Ammon's horn (tissue), 1 donor: ENCODE measurements at places on chromosomes 16 and 17.

- no peak for DNase-seq
These were observed 1.4 kb downstream of the EFCAB13 start for GRCh38 chr17:47325176-47325575.

DNA sequence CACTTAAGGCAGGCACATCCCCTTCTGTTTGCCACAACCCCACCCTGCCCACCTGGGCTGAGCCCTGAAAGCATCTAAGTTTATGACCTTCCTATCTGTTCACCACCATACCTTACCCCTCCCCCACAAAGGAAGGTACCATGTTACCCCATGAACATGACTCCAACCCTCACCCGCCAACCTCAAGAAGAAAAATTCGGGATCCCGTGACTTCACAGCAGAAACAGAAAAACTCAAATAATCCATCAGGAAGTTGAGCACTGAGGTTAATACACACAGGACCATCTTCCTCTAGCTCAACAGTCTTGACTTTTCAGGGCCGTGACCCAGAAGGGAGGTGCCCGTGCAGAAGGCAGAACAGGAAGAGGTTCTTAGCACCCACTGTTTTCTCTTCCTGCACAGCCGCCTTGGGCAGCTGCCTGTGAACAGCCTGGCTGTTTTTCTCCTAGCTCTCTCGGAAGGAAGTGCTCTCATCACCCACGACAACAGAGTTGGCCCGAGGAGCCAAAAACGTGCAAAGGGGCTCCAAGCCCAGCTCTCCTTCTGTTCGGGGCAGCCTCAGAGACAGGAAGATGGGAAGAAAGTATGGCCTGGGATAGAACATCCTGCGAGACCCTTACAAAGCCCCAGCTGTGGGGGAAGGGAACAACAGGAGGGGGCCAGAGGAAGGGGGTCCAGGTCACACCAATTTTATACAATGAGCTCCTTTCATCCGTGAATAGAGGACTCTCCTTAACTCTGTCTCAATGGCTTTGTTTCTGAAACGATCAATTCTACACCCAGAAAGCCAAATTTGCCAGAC is 101.1 kb downstream of the XYLT1 start:
- peak; percentile 75 for DNase-seq

- DNase-seq: no peak
These were observed 121.2 kb downstream of the RPTOR start for GRCh38 chr17:80665792-80666191.

- DNase-seq: no peak
These were observed 15.2 kb downstream of the IL21R start for GRCh38 chr16:27417047-27417671.

GRCh38 chr17:41773190-41773588 is 13.3 kb downstream of the JUP start:
- no peak for DNase-seq

- DNase-seq: peak; percentile 75
These were observed at the start of the genes ABI3 and GNGT2 for GRCh38 chr17:49210158-49211029. ABI3 (plus strand) TSS chr17:49210707; CDS start chr17:49210725, 18 bp downstream. GNGT2 (minus strand) TSS chr17:49210574; CDS start chr17:49207422, 3,152 bp downstream.

GRCh38 chr17:43860927-43861622 is 14.1 kb downstream of the CD300LG start:
- peak; percentile 37 for DNase-seq

GRCh38 chr16:70495425-70496182 is 27.8 kb downstream of the COG4 start:
- DNase-seq: no peak

DNA sequence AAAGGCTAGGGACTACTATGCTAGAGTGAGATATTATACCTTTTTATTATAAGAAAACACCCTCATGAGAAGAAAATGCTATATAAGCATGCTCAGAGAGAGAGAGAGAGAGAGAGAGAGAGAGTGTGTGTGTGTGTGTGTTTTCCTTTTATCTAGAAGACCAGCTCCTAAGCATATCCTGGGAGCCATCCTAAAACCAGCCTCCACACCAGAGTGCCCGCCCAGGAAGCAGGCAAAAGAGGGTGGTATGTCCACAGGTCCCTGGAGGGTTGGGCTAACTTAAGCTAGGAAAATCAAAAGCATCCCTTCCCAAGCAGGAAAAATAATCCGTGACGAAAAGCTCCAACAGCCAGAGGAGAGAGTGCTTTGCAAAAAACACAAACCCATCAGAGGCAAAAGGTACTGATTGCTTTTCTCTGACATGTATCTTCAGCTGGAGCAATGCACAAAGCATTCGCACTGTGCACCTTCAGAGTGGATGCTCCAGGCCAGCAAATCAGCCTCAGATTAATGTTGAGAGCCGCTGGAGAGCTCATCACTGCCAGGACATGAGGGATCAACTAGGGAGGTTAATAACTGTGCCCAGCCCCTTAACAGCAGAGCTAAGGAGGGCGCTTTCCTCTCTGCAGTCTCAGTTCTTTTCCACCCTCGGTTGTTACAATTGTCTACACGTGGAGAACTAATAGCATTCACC is 125.1 kb downstream of the SLC39A11 start:
- DNase-seq: no peak

DNA sequence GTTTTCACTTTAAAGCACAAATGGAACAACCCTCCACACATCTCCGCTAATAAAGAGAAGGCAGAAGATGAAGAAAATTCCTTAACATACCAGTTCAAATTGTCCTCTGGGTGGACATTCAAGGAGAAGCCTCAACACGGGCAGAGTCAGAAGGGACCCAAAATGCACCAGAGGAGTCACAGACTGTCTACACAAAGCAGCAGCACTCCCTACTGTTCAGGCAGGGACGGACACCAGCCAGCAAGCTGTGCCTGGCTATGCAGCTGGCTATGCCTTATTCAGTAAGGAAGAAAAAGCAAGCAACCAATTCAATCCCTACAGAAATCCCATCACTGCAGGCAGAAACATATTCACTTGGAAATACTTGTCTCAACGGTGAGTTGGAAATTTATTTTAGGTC is 8.1 kb downstream of the DNAJC7 start:
- peak; percentile 90 for DNase-seq

GRCh38 chr16:81823111-81823510 is 44.0 kb downstream of the PLCG2 start:
- peak; percentile 61 for DNase-seq

DNA sequence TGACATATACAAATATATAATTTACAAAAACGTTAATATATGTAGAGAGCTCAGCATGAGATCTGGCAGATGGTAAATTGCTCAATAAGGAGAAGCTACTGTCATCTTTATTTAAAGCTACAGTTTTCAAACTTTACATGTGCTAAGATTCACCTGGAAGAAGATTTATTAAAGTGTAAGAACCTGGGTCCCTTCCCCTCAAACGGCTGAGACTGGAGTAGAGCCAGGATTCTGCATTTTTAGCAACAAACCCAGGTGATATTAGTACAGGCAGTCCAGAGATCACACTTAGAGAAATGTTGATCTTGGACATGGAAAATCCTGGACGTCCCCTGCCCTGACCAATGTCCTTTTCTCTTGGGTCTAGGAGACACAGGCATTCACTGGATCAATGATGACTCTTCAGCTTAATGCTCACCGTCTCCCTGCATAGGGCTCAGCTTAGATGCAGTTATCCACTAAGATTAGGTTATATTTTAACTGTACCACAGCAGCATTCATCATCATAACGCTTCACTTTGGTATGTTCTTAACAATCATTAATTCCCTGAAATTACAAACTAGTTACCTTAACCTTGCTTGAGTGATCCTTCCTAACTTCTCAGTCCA is 20.4 kb downstream of the CDR2 start:
- DNase-seq: no peak

GRCh38 chr17:49337884-49338283 is 24.2 kb downstream of the ZNF652 start:
- DNase-seq: no peak

- DNase-seq: no peak
These were observed 526 bp upstream of the BORCS6 start for GRCh38 chr17:8190506-8190905.

- no peak for DNase-seq
These were observed 22.3 kb downstream of the USP10 start for GRCh38 chr16:84722068-84722467.

DNA sequence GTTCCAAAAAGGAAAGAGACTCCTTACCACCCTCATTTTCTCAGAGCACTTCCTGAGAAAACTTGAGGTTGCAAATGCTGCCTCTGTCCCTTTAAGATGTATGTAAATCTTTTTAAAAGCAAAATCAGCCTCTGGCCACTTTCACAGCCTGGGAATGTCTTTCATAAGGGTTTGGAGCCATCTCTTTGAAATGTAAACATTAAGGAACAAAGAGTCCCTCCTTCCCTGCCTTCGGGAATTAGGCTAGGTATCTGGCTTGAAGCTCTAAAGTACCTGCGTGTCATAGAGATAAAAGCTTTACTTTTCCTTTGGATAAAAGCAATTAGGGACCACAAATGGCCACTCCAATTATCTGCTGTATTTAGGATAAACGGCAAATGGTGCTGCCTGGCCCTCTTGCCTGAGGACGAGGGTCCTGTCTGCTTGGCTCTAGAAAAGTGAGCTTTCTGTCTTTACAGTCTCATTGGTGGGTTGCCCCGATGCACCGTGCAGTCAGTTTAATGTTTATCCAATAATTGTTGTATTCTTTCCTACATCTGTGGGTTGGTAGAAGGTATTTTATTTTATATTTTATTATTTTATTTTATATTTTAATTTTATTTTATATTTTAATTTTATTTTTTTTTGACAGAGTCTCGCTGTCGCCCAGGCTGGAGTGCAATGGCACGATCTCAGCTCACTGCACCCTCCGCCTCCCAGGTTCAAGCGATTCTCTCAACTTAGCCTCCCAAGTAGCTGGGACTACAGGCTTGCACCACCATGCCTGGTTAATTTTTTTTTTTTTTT is 23.9 kb downstream of the NLRC3 start:
- DNase-seq: no peak

DNA sequence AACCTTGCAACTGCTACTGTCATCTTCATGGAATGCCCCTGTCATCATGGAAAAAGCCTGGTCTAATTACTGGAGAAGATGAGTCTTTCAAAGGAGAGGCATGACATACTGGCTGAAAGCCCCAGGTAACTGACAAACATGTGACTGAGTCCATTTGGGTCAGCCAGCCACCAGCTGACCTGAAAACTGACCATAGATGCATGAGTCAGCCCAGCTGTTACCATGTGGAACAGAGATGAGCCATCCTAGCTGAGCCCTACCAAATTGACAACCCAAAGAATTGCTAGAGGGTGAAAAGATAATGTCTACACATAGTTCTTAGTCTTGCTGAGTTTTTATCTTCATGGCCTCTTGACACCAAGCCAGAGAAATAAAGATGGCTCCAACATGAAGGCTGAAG is 311.8 kb downstream of the UTP18 start:
- DNase-seq: no peak

DNA sequence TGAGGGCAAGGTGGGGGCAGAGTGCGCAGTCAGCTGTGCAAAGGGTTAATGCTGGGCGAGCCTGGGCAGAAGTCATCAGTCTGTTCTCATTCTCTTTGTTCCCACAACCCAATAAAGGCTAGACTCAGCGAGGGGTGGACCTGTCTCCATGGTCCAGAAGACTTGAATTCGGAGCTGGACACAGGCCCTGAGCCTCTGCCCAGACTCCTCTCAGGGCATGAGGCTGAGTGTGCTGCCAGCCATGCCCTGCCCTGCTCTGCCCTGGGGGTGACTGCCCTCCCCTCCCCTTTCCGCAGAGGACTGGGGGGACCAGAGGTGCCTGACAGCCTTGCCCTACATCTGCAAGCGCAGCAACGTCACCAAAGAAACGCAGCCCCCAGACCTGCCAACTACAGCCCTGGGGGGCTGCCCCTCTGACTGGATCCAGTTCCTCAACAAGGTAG is 54.5 kb downstream of the MRC2 start:
- peak; percentile 71 for DNase-seq

GRCh38 chr17:47946929-47947397 is 5.6 kb downstream of the PNPO start:
- peak; percentile 62 for DNase-seq

GRCh38 chr16:66541388-66542355 is 8.2 kb downstream of the TK2 start:
- DNase-seq: no peak

GRCh38 chr16:17359788-17360390 is 110.9 kb downstream of the XYLT1 start:
- peak; percentile 68 for DNase-seq

- no peak for DNase-seq
These were observed 9.4 kb downstream of the RPL19 start for GRCh38 chr17:39209317-39210092.

GRCh38 chr17:15343749-15344148 is 2.4 kb upstream of the TEKT3 start:
- DNase-seq: no peak

DNA sequence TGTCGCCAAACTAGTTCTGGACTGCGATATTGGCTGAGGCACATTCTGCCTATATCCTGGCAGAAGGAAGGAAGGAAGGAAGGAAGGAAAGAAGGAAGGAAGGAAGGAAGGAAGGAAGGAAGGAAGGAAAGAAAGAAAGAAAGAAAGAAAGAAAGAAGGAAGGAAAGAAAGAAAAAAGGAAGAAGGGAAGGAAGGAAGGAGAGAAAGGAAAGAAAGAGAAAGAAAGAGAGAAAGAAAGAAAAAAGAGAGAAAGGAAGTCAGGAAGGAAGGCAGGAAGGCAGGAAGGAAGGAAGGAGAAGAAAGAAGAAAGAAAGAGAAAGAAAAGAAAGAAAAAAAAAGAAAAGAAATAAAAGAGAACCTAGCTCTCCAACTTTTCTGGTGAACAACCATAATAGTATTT is 587.1 kb downstream of the RBFOX1 start:
- DNase-seq: no peak

- DNase-seq: no peak
These were observed 208.1 kb upstream of the ASIC2 start for GRCh38 chr17:33501185-33501584.

GRCh38 chr17:7282752-7283321 is 1.3 kb downstream of the SLC2A4 start:
- no peak for DNase-seq

- no peak for DNase-seq
These were observed 66.9 kb upstream of the SDK2 start for GRCh38 chr17:73711184-73711583.

DNA sequence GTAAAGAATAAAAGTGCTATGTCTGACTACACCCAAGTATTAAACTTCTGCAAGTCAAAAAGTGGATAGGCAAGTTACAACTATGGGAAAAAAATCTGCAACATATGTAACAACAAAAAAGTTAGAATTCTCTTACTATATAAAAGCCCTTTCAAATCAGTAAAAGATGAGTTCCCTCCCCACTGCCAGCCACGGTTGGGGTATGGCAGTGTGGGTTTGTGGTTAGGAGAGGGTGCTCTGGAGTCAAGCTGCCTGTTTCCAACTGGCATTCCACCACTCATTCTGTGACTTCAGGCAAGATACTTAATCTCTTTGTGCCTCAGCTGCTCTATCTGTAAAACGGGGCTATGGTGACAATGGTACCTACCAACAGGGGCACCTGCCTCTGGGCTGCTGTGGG is 26.6 kb upstream of the MFSD6L start:
- DNase-seq: no peak

- no peak for DNase-seq
These were observed 40.6 kb downstream of the IKZF3 start for GRCh38 chr17:39823407-39824054.

GRCh38 chr17:35238821-35239220 is 4.1 kb upstream of the SLFN5 start:
- DNase-seq: peak; percentile 20

- no peak for DNase-seq
These were observed 41.2 kb downstream of the GTF3C1 start for GRCh38 chr16:27508476-27508875.
